ENCODE measurements at places on chromosomes 3 and 15.

- no peak for DNase-seq
Observed at GRCh38 chr15:55372701-55373440, 35.3 kb downstream of the CCPG1 start.

- peak; percentile 42 for DNase-seq
Observed at GRCh38 chr15:98649472-98650416, 1.4 kb downstream of the IGF1R start.

DNA sequence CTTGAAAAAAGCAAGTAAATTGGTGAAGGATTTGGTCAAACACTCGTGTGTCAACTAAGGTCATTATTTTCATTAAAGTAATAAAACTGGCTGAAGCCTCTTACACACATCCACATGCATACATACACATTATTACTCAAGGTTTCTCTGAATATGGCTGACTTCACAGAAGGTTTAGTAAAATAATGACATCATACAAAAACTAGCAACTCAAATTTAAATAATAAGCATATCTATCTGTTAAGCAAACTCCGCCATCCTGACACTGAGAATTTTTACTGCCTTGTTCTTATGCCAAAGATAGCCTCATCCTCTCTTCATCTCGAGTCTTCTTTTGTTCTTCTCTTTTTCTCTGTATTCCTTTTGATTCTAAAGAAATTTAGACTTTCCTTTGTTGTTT, 739.1 kb downstream of the GBE1 start:
- no peak for DNase-seq

DNA sequence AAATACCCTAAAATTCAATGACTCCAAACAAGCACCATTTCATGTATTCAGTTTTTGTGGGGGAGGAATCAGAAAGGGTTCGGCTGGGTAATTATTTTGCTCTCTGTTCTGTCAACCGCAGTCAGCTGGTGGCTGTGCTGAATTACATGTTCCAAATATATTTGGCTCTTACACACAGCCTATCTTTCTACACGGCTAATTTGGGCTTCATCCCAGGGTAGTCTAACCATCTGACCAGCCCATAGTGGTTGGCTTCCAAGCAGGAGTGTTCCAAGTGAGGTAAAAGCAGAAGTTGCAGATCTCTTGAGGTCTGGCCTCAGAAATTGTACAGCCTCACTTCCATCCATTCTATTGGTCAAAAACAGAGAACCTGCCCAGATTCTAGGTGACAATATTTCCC, 760.8 kb upstream of the SEMA6D start:
- DNase-seq, result no peak

DNA sequence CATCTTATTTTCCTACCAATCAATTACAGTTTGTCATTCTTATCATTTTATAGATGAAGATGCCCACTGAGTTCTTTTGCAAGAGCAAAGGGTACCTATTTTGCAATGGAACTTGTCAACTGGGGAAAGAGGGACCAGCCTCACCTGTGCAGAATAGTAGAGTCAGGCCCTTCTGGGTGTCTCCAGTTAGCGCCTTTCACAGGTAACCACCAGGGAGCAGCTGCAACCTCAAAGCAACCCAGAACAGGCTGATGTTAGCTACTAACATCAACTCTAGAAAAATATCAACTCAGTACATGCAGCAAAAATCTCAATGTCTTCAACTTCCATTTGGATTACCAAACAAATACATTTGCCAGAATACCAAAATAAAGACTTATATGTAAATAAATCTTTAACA, 47.1 kb downstream of the SUMF1 start:
- no peak for DNase-seq

GRCh38 chr3:128508852-128509251, 15.9 kb upstream of the GATA2 start:
- no peak for DNase-seq
